ENCODE measurements at places on chromosomes 1 and 21. TPM values are rescaled to one million over a fixed set of nuclear protein-coding genes. Genes with fewer than 3 reads are reported as not detected.

Gene FAM89A
- 2.9 TPM for total RNA-seq

Gene IL23R
- total RNA-seq: not detected

Gene SAMD11
- 3.4 TPM for total RNA-seq

- DNase-seq: no peak
These were observed 17.7 kb downstream of the AGRN start for GRCh38 chr1:1037366-1038327.

- peak; percentile 43 for DNase-seq
These were observed 44.3 kb downstream of the CD34 start for GRCh38 chr1:207866471-207867135.

Gene MCOLN3
- 3.0 TPM for total RNA-seq
